ENCODE measurements at places on chromosomes 1 and 21.

DNA sequence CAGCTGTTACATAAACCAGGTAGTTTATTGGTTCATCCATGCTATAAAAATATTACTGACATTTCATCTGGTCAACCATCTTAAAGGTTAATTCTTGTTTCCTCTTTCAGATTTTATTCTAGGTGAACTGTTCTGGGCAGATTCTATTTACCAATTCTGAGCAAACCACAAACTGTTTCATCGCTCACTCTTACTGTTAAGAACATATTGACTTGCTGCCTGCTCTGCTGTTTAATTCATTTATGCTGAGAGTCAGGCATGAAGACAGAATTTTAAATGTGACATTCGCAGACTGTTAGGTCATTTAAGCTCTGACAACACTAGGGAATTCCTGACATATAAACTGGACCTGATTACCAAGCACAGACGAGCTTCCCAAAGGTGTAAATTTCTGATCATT lies 98.3 kb downstream of the PIGK start:
- DNase-seq: peak; percentile 67
- no peak overlapping the region for H3K4me3 ChIP-seq
- no peaks in the 10 kb centered on the region for H3K36me3 ChIP-seq
- H3K27ac ChIP-seq: no peak overlapping the region

GRCh38 chr1:205232945-205233397 lies 5.2 kb downstream of the TMCC2 start:
- no peak overlapping the region for H3K27ac ChIP-seq
- H3K4me1 ChIP-seq: no peaks in the 10 kb centered on the region
- H3K36me3 ChIP-seq: no peaks in the 10 kb centered on the region
- no peak overlapping the region for H3K4me3 ChIP-seq

GRCh38 chr1:56320464-56321149 lies 258.8 kb downstream of the PLPP3 start:
- no peaks in the 10 kb centered on the region for H3K36me3 ChIP-seq
- no peak overlapping the region for H3K27ac ChIP-seq
- DNase-seq: no peak
- no peaks in the 10 kb centered on the region for H3K4me1 ChIP-seq

GRCh38 chr1:224338150-224338838 lies 8.3 kb upstream of the NVL start:
- no peak overlapping the region for H3K27ac ChIP-seq
- H3K27me3 ChIP-seq: no peaks in the 10 kb centered on the region
- H3K36me3 ChIP-seq: no peaks in the 10 kb centered on the region
- DNase-seq: peak; percentile 17

GRCh38 chr1:39268112-39268581 lies 63.7 kb downstream of the MACF1 start:
- DNase-seq: peak; percentile 72
- no peaks in the 10 kb centered on the region for H3K27me3 ChIP-seq
- H3K36me3 ChIP-seq: no peaks in the 10 kb centered on the region
- peaks cover 18% of the 10 kb centered on the region for H3K4me1 ChIP-seq
- peak overlapping the region; percentile 42 for H3K27ac ChIP-seq

DNA sequence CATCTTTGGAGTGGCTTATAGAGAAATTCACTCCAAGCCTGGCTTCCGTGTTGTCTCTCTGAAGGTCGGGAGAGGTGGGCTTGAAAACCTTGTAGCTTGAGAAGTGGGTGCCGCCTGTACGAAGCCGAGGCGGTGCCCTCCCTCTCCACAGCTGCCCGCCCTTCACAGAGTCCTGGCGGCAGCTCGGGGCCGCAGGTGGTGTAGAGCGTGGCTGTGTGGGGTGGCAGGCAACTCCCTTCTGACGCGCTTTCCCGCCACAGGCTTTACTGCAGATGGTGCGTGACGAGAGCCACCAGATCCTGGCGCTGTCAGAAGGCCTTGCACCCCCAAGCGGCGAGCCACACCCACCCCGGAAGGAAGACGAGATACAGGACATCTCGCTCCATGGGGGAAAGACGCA lies 33.1 kb upstream of the DIP2A start:
- H3K4me1 ChIP-seq: no peaks in the 10 kb centered on the region
- no peak overlapping the region for H3K4me3 ChIP-seq
- H3K36me3 ChIP-seq: no peaks in the 10 kb centered on the region
- H3K27ac ChIP-seq: no peak overlapping the region

DNA sequence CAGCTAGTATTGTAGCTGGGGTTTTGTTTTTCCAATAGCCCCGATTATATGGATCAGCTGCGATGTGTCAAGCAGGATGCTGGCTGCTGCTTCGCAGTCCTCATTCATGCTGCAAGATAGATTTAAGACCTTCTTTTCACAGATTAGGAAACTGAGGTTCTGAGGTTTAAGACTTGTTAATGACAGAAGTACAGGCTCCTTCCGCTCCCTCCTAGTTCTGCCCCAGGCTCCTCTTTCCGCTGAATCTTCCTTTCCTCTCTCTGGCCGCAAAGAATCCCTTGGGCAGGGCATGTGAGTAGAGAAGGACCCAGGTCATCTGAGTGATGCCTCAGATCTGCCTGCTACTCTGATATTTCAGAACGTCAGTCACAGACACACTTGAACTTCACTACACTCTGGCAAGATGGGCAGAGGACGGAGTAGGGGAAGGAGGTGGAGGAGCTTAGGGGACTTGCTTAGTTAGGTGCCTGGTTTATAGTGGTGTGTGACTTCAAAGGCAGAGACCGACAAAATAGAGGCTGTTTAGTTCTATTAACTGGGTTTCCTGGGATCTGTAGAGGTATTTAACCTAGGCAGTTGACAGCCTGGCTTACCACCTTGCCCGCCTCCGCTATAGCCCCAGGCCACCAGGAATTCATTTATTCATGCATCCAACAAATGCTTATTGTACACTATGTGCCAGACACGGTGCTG lies 4.2 kb downstream of the IGSF21 start:
- H3K27me3 ChIP-seq: peaks cover 14% of the 10 kb centered on the region
- peaks cover 7% of the 10 kb centered on the region for H3K4me1 ChIP-seq
- H3K36me3 ChIP-seq: no peaks in the 10 kb centered on the region
- DNase-seq: no peak
- no peak overlapping the region for H3K4me3 ChIP-seq

GRCh38 chr1:78051005-78051404 lies 5.2 kb downstream of the GIPC2 start:
- no peaks in the 10 kb centered on the region for H3K4me1 ChIP-seq
- DNase-seq: no peak
- no peak overlapping the region for H3K4me3 ChIP-seq
- no peaks in the 10 kb centered on the region for H3K36me3 ChIP-seq
- H3K27me3 ChIP-seq: peaks cover 9% of the 10 kb centered on the region
- H3K27ac ChIP-seq: no peak overlapping the region

DNA sequence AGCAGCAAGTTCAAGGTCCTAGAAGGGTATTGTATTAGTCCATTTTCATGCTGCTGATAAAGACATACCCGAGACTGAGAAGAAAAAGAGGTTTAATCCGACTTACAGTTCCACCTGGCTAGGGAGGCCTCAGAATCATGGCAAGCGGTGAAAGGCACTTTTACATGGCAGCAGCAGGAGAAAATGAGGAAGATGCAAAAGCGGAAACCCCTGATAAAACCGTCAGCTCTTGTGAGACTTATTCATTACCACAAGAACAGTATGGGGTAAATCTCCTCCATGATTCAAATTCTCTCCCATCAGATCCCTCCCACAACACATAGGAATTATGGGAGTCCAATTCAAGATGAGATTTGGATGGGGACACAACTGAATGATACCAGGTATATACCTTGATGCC lies 409.5 kb downstream of the NTNG1 start:
- no peak overlapping the region for H3K4me3 ChIP-seq
- no peaks in the 10 kb centered on the region for H3K4me1 ChIP-seq
- H3K27me3 ChIP-seq: no peaks in the 10 kb centered on the region
- no peaks in the 10 kb centered on the region for H3K36me3 ChIP-seq

GRCh38 chr1:119652587-119652986 lies 4.5 kb upstream of the ZNF697 start:
- no peaks in the 10 kb centered on the region for H3K36me3 ChIP-seq
- H3K4me1 ChIP-seq: peaks cover 6% of the 10 kb centered on the region
- H3K27ac ChIP-seq: no peak overlapping the region
- no peak overlapping the region for H3K4me3 ChIP-seq
- H3K27me3 ChIP-seq: no peaks in the 10 kb centered on the region

GRCh38 chr21:14826630-14827029 lies 238.2 kb downstream of the NRIP1 start:
- DNase-seq: no peak
- H3K4me1 ChIP-seq: no peaks in the 10 kb centered on the region
- no peaks in the 10 kb centered on the region for H3K27me3 ChIP-seq
- H3K36me3 ChIP-seq: no peaks in the 10 kb centered on the region
- no peak overlapping the region for H3K4me3 ChIP-seq

DNA sequence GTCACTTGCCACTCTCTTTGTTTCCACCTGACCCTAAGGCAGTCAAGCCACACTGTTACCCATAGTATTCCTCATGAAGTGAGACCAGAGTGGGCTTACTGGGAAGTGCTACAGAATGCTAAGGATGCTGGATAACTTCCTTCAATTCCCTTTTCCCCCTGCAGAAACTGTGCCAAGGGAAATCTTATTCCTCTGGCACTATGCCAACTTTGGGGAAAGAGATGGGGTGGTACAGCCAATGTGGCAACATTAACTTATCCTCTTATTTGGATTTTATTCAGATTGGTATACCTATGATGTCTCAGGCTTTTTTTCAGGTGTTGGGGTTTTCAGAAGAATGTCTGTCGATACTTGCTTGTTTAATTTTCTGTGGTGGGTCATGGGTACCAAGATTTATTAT lies 599.4 kb upstream of the PBX1 start:
- no peaks in the 10 kb centered on the region for H3K36me3 ChIP-seq
- no peaks in the 10 kb centered on the region for H3K4me1 ChIP-seq
- H3K27ac ChIP-seq: no peak overlapping the region
- H3K4me3 ChIP-seq: no peak overlapping the region
- H3K27me3 ChIP-seq: no peaks in the 10 kb centered on the region

- no peaks in the 10 kb centered on the region for H3K36me3 ChIP-seq
- H3K4me1 ChIP-seq: no peaks in the 10 kb centered on the region
- no peak for DNase-seq
- no peaks in the 10 kb centered on the region for H3K27me3 ChIP-seq
These were observed 287.0 kb downstream of the GPATCH2 start for GRCh38 chr1:217343907-217344306.

DNA sequence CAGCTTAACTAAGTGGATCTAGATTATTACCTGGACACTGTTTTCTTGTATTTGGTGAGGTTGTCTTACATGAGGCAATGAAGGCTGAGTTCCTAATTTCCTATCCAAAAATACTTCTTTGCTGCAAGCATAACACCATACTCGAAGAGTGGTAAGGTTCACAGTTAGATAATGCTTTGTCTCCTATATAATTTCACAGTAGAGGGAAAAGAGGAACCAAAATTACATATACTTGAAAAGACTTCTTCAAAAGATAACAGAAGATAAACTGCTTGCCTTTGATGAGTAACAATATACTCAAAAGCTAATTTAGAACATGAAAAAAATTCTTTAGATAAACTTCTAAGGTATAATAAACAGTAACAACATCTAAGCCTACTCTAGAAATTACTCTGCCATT lies 20.4 kb downstream of the USP33 start:
- H3K4me1 ChIP-seq: no peaks in the 10 kb centered on the region
- no peaks in the 10 kb centered on the region for H3K36me3 ChIP-seq
- no peak overlapping the region for H3K27ac ChIP-seq

DNA sequence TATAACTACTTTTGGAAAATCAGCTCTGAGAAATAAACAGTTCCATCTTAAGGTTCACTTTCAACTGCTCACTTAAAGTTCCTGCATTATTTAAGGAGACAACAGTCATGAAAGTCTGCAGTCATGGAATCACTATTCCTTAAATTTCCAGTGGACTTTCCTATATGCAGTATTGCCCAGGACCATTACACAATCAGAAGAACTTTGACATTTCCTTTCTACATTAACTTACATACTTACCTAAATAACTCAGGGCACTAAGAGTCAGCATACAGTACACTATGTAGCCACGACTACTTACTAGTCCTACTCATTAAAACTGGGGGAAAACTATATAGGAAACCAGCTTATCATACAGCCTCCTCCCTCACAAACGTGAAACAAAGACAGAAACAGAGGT lies 220.1 kb downstream of the SLC45A1 start:
- H3K4me3 ChIP-seq: no peak overlapping the region
- DNase-seq: no peak
- no peaks in the 10 kb centered on the region for H3K36me3 ChIP-seq
- H3K27me3 ChIP-seq: no peaks in the 10 kb centered on the region

- H3K27ac ChIP-seq: no peak overlapping the region
- peak; percentile 37 for DNase-seq
- H3K36me3 ChIP-seq: no peaks in the 10 kb centered on the region
- H3K27me3 ChIP-seq: no peaks in the 10 kb centered on the region
These were observed 19.9 kb downstream of the RUNX3 start for GRCh38 chr1:24910210-24910609.

- DNase-seq: no peak
- H3K4me3 ChIP-seq: no peak overlapping the region
- H3K27me3 ChIP-seq: no peaks in the 10 kb centered on the region
- H3K4me1 ChIP-seq: no peaks in the 10 kb centered on the region
- H3K36me3 ChIP-seq: no peaks in the 10 kb centered on the region
These were observed 37.0 kb downstream of the TBCE start for GRCh38 chr1:235404190-235404589.

DNA sequence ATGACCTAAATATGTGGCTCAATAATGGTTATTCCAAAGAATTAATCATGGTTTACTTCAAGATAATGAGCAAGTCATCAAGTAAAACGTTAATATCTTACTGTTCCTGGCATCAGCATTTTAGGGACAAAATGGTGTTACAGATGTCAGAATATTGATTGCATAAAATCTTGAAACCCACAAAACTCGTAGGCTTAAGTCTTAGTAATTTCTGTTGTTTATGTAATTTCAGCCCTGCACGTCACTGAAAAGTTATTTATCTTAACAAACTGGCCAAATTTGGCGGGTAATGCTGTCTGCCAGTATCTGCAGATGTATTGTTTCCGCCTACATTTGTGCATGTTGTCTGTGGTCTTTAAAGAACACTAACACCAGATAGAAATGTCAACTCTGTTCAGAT lies 25.8 kb downstream of the CDC7 start:
- H3K36me3 ChIP-seq: peaks cover 1% of the 10 kb centered on the region
- H3K27ac ChIP-seq: no peak overlapping the region
- no peak overlapping the region for H3K4me3 ChIP-seq

DNA sequence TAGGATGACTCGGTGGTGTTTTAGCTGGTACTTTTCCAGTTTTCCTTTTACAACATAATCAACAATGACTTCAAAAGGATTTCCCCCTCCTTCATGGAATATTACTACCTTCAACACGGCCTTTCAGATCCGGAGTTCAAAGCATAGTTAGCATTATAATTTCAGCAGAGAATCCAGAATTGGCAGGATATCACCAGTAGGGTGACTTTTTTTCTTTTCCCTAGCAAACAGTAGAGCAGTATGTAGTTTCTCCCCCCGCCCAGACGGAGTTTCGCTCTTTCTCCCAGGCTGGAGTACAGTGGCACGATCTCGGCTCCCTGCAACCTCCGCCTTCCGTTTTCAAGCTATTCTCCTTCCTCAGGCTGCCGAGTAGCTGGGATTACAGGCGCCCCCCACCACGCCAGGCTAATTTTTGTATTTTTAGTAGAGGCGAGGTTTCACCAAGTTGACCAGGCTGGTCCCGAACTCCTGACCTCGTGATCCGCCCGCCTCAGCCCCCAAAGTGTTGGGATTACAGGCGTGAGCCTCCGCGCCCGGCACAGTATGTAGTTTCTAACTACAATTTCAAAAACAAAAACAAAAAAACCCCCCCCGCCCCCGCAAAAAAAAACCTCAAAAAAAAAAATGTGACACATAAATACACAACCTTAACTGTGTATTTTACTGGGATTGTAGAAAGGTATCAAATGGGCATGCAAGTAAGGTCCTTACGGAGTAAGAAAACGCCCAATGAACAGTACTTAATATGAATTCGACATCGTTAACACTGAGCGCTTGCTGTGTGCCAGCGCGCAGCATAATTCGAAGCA lies 1.5 kb upstream of the COX20 start:
- peak overlapping the region; percentile 99 for H3K27ac ChIP-seq
- no peak overlapping the region for H3K4me3 ChIP-seq
- DNase-seq: peak; percentile 79
- no peaks in the 10 kb centered on the region for H3K27me3 ChIP-seq
